ENCODE measurements at places on chromosomes 2 and 18.

DNA sequence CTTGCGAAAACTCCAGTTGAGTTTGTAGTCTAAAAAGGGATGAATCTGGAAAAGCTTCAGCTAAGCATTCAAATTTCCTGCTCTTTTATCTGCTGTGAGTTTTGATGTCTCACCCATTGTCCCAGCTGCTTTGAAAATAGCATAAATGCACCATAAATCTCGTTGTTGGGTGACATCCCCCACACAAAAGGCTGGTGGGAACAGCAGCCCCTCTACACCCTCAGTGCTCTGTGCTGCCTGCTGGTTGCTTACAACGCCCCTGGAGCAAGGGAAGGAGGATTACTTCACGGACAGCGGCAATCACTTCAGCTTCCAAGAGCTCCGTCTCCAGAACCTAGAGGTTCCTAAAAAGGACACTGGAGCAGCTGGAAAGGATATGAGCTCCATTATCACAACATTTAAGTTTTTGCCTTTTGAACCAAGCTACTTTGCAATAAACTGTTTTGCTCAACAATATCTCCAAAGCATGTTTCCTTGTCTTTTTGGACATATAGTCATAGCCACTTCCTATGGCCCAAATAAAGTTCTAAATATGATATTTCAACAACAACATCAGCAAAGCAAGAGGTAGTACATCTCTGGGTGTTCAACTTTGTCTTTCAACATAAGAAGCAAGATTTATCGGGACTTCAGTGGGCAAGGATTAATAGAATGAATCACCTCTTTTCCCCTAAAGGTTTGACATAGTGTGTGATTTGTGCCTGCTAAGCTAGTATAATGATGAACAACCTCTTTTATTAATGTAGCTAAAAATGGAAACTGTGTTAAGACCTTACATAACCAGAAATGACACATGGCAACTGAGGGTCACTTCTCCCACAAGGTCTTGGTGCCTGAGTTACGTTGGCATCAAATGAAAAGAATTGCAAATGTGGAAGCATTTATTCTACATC lies 413.5 kb downstream of the TXNL1 start:
- DNase-seq = no peak

- DNase-seq = no peak
These were observed 70.6 kb downstream of the NRP2 start for GRCh38 chr2:205752924-205753323.

GRCh38 chr2:119888680-119889079 lies 124.2 kb upstream of the EPB41L5 start:
- DNase-seq = peak; percentile 67

DNA sequence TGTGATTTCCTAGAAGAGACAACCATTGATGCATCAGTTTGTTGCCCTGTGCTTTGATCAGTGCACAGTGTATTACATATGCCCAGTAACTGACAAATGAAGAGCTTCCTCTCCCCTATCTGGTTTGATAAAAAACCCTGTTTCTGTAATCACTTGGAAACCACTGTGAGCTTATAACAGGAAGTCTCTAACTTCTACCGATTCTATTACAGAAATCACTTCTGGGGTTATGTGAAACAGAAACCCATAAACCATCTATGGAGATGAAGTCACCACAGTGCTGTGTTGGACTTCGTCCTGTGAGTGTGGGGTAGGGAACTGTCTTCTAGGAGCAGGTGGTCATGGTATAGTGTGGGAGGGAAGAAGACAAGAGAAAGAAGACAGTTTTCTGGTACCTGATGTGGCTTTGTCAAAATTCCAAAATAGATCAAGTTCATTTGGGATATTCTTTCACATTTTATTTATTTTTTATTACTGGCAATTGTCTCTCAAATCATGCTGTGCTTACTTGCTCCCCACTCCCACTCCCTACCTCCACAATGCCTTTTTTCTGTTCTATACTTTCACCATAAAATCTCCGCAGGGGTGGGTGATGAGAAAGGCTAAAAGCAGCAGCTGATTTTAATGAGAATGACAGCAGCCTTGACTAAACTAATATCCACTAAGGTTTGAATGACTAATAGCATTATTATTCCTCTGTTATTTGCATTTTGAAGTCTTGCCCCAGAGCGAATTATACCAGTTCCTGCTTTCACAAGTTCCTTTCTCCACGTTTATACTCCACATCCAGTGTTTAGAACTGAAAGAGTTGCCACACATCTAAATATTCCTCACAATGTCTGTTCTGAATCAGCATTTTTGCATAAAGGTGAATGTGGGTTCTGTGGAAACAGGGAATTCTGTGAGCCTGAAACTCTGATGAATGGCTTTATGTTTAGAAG lies 41.7 kb upstream of the RND3 start:
- DNase-seq = peak; percentile 94

- no peak for DNase-seq
These were observed 344.1 kb upstream of the REG3G start for GRCh38 chr2:78681386-78681785.

DNA sequence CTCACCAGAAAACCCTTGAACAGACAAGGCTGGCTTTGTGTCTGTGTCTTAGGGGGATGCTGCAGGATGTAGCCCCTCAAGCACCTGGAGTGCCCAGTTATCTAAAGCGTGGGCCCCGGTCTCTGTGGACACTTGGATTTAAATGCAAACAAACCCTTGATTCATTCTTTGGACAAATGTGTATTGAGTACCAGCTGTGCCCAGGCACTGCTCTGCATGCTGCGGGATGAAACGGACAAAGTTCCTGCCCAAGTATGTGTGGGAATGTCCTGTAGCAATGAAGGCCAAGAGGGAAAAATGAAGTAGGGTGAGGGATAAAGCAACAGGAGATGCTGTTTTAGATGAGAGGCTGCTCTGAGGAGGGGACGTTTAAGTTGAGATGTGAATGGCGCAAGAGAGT lies 53.9 kb downstream of the BOLA3 start:
- DNase-seq = no peak

GRCh38 chr2:3024401-3024935 lies 353.1 kb downstream of the EIPR1 start:
- no peak for DNase-seq

DNA sequence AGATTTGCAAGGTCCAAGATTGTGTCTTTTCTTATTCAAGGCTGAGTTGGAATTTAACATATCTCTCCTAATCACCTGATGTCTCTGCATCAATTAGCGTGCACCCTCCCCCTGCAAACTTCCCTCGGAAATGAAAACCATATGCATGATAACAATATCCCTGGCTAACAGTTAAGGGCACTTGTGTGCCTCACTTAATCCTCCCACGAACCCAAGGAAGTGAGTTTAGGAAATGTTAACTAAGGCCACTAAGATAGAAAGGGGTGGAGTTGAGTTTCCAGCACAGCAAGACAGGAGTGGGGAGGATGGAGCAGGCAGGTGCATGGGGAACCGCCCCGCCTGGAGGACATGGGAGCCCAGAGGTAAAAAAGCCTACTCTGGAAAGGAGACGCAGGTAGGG lies 52.4 kb upstream of the PTMA start:
- DNase-seq = no peak

- DNase-seq = peak; percentile 73
These were observed 728.6 kb upstream of the CDH2 start for GRCh38 chr18:28905509-28905908.

- no peak for DNase-seq
These were observed 28.0 kb downstream of the EHBP1 start for GRCh38 chr2:62733546-62733945.

DNA sequence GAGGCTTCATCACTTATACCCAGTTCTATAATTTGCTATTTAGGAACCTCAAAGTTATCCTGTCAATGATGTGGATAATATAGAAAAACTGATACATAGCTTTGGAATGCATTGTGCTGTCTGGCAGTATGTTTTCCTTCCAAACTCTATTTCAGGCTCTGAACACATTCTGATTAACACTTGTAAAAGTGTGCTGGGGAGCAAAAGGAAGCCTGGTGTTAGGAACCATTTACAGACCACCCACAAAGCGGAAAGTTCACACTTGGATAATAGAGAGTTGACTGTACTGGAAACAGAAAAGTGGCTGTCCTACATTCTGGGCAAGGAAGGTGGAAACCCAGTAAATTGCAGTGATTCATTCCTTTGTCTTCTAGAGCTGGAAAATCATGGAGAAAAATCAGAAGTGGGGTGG lies 114.5 kb upstream of the ZFP36L2 start:
- peak; percentile 72 for DNase-seq

DNA sequence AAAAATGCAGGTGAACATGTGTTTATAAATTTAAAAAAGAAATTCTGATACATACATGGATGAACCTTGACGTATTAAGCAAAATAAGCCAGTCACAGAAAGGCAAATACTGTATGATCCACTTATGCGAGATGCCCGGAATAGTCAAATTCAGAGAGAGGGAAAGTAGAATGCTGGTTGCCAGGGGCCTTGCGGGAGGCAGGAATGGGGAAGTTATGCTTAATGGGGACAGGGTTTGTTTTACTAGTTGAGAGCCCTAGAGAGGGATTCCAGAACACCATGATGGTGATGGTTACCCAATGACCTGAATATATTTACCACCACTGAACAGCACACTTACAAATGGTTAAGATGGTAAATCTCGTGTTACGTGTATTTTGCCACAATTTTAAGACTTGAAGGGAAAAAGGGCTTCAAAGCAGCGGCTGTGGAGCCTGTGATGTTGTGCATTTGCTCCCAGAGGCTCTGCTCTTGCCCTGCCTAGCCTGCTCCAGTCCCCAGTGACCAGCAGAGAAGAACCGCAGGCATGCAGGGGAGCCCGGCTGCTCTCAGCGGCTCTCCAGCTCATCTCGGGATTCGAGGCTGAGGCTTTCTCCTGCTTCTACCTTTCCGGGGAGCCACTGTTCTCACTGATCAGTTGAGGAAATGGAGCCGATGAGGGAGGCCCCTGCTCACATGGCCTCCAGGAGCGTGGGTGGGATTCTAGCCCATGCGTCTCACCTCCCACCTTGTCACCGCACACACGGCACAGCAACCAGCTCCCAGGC lies 51.7 kb upstream of the TFCP2L1 start:
- DNase-seq = no peak

DNA sequence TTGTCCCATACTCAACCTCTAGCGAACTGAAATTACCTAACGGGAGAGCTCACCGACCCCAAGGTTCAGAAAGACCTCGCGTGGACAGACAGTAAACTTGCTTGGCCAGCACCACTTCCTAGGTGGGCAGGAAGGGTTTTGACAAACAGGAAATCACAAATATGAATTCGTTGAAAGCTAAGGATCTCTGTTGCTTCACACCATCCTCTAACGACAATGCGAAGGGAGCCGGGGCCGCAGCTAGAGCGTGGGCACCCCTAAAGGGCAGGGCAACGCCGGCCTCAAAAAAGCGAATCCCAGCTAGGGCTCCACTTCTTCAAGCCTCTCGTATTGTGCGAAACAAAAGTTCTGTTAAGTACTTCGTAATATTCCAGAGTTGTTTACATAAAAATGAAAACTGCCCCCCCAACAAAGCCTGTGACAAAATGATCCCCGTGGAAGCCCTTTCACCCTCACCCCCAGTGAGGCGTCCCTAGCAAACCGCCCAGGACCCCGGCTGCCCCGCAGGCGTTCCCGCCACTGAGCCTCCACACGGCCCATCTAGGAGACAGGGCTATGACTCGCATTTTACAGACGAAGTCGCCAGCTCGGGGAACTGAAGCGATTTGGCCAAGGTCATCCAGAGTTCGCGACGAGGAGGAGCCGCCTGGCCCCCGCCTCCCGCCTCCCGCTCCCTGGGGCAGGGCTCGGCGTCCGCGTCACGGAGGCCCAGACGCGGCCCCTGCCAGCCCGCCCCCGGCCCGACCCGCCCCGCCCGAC lies 548 bp downstream of the KANSL3 start:
- peak; percentile 93 for DNase-seq

GRCh38 chr18:837922-838321 lies 25.9 kb upstream of the YES1 start:
- no peak for DNase-seq

DNA sequence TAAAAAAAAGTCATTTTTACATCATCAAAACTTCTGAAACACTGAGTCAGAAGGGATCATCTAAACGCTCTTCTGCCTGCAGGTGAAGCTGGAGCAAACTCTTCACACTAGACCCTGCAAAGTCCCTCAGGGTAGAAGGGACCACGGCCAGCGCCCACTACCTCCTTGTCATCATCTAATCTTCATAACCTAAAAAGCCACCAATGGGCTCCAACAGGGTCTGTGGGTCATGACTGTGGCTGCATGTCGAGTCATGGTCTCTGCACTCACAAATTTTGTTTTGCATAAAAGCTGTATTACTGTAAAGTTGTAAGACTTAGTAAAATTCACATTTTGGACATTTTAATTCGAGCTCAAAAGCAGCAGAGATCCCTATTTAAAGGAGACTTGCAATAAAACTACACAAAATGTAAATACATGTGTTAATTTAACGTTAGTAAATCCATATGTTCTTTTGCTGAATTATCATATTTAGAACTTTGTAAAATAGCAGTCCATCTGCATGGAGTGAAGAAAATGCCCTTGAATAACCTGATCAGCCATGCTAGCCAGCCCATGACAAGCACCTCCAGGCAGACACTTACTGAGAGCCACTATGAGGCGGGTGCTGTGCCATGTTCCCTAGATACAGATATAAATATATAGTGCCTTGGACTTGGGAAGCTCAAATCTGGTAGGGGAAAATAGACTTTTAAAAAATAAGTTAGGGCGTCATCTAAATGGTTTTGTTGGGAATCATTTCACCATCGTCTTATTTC lies 437.2 kb upstream of the LYPD1 start:
- no peak for DNase-seq

- peak; percentile 59 for DNase-seq
These were observed 2.1 kb downstream of the ARID5A start for GRCh38 chr2:96538487-96539214.

GRCh38 chr2:240320204-240320993 lies 115.1 kb upstream of the GPC1 start:
- DNase-seq = peak; percentile 93

DNA sequence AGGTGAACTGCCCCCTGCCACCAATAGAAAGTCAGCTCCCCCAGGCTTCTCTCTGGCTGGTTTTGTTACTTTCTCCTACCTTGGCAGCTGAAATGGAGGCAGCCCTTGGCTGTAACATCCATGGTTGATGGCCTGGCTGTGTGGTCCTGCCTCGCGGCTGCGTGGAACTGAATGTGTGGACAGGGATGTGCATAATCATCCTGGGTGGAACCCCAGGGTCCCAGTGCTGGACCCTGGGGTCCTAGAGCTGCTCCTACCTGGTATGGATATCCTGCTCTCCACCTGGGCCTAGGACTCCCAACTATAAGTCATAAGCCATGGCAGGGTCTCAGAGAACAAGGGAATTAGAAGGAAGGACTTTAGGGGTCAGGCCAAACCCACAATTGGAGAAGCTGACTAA lies 93.5 kb downstream of the CAPN13 start:
- DNase-seq = no peak

GRCh38 chr2:155546721-155547555 lies 785.6 kb downstream of the NR4A2 start:
- peak; percentile 1 for DNase-seq

GRCh38 chr2:223442847-223443246 lies 159.3 kb downstream of the SCG2 start:
- peak; percentile 27 for DNase-seq

- no peak for DNase-seq
These were observed 386.2 kb downstream of the PTH2R start for GRCh38 chr2:208792766-208793165.

GRCh38 chr2:124649001-124649400 lies 623.9 kb downstream of the CNTNAP5 start:
- no peak for DNase-seq

- no peak for DNase-seq
These were observed 19.7 kb downstream of the CYRIA start for GRCh38 chr2:16645775-16646559.
